Stimulated activated CD8-positive, alpha-beta memory T cell treated with anti-CD3 and anti-CD28 coated beads, Interleukin-15, amount 100 ng/mL, for 4 hours (primary cell): ENCODE measurements at places on chromosomes 16 and 17.

GRCh38 chr17:81385320-81386111 is 9.7 kb upstream of the BAHCC1 start:
- DNase-seq = no peak

- no peak for DNase-seq
Measured at GRCh38 chr16:79758615-79759346, 158.2 kb upstream of the MAF start.

DNA sequence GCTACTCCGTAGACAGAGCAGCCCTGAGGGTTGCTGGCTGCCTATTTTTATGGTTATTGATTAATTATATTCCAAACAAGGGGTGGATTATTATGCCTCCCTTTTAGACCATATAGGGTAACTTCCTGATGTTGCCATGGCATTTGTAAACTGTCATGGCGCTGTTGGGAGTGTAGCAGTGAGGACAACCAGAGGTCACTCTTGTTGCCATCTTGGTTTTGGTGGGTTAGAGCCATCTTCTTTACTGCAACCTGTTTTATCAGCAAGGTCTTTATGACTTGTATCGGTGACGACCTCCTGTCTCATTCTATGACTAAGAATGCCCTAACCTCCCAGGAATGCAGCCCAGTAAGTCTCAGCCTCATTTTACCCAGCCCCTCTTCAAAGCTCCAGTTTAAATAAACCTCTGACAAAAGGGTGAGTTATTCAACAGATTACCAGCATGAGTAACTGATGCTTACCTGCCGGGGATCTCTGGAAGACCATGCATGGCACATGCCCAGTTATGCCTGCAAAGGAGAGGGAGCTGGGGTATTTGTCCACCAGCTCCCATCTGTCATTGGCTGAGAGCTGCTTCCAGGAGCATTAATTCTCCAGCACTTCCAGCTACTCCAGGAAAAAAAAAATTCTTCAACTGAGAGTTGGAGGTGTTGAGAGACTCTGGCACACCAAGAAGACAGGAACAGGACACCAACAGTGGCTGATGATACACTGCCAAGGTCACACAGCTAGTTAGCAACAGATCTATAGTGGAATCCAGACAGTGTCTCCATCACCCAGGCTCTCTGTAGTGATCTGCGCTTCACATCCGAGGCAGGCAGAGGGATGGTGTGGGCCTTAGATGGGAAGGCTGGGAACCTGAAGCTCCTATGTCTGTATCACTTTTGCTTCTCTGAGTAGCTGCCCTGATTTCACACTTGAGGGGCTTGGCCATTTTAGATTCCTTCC is 36.6 kb upstream of the IL21R start:
- DNase-seq = no peak

- no peak for DNase-seq
Measured at GRCh38 chr17:82076785-82077591, 11.4 kb upstream of the DUS1L start.
